ENCODE measurements at places on chromosomes 5 and 9.

DNA sequence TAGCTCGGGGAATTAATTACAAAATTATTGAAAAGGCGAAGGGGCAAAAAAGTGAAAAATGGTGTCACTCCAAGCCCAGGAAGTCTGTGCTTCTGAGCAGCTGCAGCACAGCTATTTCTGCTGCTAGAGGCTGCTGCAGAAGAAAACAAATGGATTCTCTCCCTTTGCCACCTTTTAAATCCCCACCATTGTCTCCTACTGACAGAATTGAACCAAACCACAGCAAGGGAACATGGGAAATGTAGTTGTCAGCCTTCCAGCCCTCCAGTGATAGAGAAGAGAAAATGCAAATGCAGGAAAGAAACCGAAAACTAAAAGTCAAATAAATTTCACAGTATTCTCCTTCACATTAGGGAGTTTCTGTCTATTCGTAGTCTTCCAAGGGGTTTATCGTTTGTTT is 33.4 kb upstream of the CDC42SE2 start:
- H3K4me1 ChIP-seq, result no peaks in the 10 kb centered on the region
- no peak overlapping the region for H3K4me3 ChIP-seq
- peaks cover 3% of the 10 kb centered on the region for H3K27me3 ChIP-seq

- H3K4me3 ChIP-seq, result no peak overlapping the region
- no peak overlapping the region for H3K27ac ChIP-seq
- H3K36me3 ChIP-seq, result no peaks in the 10 kb centered on the region
- H3K4me1 ChIP-seq, result no peaks in the 10 kb centered on the region
- DNase-seq, result no peak
- H3K27me3 ChIP-seq, result no peaks in the 10 kb centered on the region
Observed at GRCh38 chr5:18800293-18801025, 1166.2 kb downstream of the TAF11L14 start.

DNA sequence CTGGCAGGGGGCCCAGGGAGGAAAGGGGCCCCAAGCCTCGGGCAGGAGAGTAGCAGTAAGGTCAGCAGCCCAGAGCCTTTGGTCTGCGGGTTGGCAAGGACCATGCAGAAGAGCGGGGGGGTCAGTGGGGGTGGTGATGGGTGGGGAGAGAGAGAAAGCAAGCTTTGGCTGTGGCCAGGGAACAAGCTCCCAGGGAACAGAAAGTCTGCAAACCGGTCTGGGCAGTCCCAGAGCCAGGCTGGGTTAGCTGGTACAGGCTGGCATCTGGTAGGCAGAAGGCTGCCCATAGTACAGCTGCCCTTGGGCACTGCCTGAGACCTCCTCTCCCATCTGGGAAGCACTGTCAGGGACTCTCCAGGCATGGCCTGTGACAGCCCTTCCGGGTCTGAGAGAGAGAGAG is 10.5 kb upstream of the EPB41L4B start:
- no peaks in the 10 kb centered on the region for H3K36me3 ChIP-seq
- no peak overlapping the region for H3K27ac ChIP-seq
- H3K4me1 ChIP-seq, result peaks cover 11% of the 10 kb centered on the region
- no peak for DNase-seq
- H3K27me3 ChIP-seq, result peaks cover 18% of the 10 kb centered on the region

DNA sequence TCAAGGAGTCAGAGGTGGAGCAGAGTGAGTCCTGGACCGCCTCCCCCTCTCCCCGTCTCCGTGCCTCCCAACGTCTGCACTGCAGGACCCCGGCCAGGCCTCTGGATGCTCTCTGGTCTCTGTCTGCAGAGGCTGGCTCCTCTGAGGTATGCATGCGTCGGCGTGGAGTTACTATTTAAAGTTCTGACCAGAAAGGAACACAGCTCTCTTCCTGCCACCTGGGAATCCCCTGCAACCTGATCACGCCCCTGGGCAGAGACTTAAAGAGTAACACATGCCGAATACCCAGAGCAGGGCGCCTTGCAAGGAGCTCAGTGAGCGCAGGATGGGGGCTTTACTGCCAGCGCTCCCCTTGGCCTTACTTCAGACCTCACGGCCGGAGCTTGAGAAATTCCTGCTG is 16.0 kb downstream of the ANXA6 start:
- peaks cover 53% of the 10 kb centered on the region for H3K4me1 ChIP-seq
- H3K27ac ChIP-seq, result peak overlapping the region; percentile 74
- DNase-seq, result no peak
- H3K27me3 ChIP-seq, result no peaks in the 10 kb centered on the region
- peaks cover 61% of the 10 kb centered on the region for H3K36me3 ChIP-seq

- H3K4me1 ChIP-seq, result no peaks in the 10 kb centered on the region
- H3K27me3 ChIP-seq, result peaks cover 1% of the 10 kb centered on the region
- H3K27ac ChIP-seq, result no peak overlapping the region
- no peak overlapping the region for H3K4me3 ChIP-seq
- H3K36me3 ChIP-seq, result no peaks in the 10 kb centered on the region
- no peak for DNase-seq
Observed at GRCh38 chr5:113119246-113119924, 142.8 kb downstream of the DCP2 start.

GRCh38 chr9:16721972-16722371 is 148.5 kb downstream of the BNC2 start:
- H3K27ac ChIP-seq, result peak overlapping the region; percentile 70
- no peak for DNase-seq
- peak overlapping the region; percentile 75 for H3K4me3 ChIP-seq
- H3K36me3 ChIP-seq, result peaks cover 2% of the 10 kb centered on the region

GRCh38 chr5:32711681-32712480 is 760 bp downstream of the NPR3 start:
- peak overlapping the region; percentile 94 for H3K4me3 ChIP-seq
- H3K27me3 ChIP-seq, result peaks cover 4% of the 10 kb centered on the region
- peak overlapping the region; percentile 95 for H3K27ac ChIP-seq
- peak; percentile 48 for DNase-seq
- peaks cover under 1% of the 10 kb centered on the region for H3K36me3 ChIP-seq
- H3K4me1 ChIP-seq, result peaks cover 47% of the 10 kb centered on the region

DNA sequence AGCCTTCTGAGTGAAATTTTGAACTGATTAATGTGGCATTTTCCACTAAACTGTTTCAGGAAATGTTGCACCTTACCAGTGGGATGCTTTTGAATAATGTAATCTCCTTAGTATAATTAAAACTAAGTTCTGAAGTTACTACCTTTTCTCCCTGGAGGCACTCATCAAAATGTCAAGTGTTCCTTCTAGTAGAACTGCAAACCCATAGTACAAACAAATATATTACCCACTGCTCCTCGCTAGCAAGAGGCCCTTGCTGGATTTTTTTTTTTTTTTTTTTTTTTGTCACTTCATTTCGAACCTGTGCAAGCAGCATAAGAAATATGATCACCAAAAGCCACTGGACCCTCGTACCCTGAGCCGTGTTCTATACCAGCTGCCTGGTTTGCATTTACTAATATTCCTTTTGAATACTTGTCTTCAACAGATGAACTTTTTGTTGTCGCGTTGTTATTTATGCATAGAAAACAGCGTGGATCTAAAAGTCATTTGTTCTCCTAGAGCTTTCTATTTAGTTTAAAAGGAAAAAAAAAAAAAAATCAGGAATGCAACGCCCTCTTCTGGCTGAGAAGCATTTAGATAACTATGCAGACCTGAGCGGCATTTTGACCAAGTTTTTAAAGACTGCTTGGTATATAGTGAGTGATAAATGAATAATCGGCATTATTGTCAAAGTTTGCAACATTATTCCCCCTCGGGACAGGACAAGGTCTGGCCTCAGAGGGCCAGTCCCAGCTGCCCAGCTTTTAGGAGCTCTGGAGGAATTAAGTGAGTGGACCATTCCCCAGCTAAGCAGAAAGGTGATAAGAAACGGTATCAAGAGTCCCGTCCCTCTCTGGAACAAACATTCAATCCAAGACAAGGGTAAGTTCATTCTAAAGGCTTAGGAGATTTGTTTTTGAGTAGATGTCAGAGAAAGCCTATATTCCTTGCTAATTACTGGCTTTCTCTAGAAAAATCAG is 162.5 kb upstream of the KIF2A start:
- H3K36me3 ChIP-seq, result no peaks in the 10 kb centered on the region
- H3K4me3 ChIP-seq, result peak overlapping the region; percentile 50
- DNase-seq, result peak; percentile 1
- H3K27ac ChIP-seq, result no peak overlapping the region
- 0 out of 2 replicates have a peak, but pooled peaks cover 4% of the 10 kb centered on the region for H3K4me1 ChIP-seq

- H3K36me3 ChIP-seq, result no peaks in the 10 kb centered on the region
- H3K27ac ChIP-seq, result no peak overlapping the region
- H3K4me3 ChIP-seq, result no peak overlapping the region
- 0 out of 2 replicates have a peak, but pooled peaks cover 4% of the 10 kb centered on the region for H3K27me3 ChIP-seq
- DNase-seq, result no peak
Observed at GRCh38 chr9:81080900-81081299, 608.4 kb downstream of the TLE1 start.

DNA sequence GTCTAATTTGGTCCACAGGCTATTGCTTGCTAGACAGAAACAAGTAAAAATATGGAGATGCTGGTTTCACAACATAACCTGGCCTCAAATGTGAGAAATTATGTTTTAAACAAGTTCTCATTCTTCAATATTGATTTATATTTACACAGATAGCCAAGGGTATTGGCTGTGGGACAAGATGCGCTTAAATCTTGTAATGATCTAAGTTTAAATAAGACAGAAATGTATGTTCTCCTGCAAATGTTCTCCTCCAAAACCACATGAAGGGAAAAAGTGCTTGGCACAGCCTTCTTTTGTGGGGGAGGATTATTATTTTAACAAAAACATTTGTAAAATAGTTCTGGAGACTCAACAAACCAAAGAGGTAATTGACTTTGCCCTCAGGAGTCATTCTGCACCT is 356.0 kb downstream of the DMAC1 start:
- no peaks in the 10 kb centered on the region for H3K27me3 ChIP-seq
- no peak overlapping the region for H3K4me3 ChIP-seq
- DNase-seq, result no peak
- no peaks in the 10 kb centered on the region for H3K4me1 ChIP-seq
- H3K27ac ChIP-seq, result no peak overlapping the region

DNA sequence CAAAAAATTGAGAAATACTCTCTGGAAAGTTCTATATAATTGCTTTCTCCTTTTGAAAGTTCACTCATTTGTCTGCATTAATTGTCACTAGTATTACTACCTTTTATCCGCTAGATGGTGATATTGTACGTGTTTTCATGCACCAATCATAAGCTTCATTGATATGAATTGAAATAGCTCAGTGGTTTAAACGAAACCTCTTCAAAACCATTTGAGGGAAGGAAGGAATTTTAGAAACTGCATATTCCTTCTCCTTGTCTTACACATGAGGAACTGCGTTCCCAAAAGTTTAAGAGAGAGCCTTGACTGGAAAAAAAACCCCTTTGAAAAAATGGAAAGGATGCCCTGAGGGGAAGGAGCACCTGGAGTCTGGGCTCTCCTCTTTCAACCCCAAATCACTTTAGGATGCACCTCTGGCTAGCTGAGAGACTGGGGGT is 98.6 kb downstream of the YTHDC2 start:
- no peak overlapping the region for H3K4me3 ChIP-seq
- DNase-seq, result peak; percentile 25
- no peak overlapping the region for H3K27ac ChIP-seq
- peaks cover 7% of the 10 kb centered on the region for H3K27me3 ChIP-seq
- H3K4me1 ChIP-seq, result peaks cover 34% of the 10 kb centered on the region

- peaks cover 22% of the 10 kb centered on the region for H3K27me3 ChIP-seq
- no peak for DNase-seq
- no peak overlapping the region for H3K27ac ChIP-seq
- H3K4me1 ChIP-seq, result no peaks in the 10 kb centered on the region
Observed at GRCh38 chr9:135076143-135076875, 11.2 kb upstream of the OLFM1 start.

DNA sequence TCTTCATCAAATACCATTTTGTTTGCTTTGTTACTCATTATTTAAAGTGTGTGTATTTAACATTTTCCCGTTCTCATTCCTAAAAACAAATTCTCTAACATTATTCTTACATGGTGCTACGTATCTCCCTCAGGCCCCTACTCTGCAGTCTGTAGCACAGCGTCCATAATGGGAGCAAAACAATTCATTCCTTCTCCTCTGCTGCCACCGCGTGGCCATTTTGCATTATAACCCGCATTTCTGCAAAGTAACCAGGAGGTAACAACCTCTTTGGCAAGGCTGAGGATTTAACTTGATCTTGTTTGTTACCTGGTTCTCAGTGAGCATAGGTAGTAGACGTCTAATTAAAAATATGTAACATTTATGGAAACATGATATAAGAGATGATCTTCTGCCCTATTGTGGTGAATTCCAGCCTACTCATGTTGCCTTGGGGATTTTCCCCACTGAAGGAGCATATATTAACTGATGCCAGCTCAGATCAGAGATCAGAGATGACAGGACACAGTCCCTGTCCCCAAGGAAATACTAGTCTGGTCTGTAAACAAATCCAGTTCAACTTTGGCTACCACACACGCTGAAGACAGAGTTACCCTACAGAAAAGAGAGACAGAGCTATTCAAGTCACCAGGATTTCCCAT is 10.5 kb downstream of the OR1K1 start:
- H3K36me3 ChIP-seq, result peaks cover 6% of the 10 kb centered on the region
- peaks cover 2% of the 10 kb centered on the region for H3K27me3 ChIP-seq
- DNase-seq, result peak; percentile 60
- no peak overlapping the region for H3K27ac ChIP-seq

DNA sequence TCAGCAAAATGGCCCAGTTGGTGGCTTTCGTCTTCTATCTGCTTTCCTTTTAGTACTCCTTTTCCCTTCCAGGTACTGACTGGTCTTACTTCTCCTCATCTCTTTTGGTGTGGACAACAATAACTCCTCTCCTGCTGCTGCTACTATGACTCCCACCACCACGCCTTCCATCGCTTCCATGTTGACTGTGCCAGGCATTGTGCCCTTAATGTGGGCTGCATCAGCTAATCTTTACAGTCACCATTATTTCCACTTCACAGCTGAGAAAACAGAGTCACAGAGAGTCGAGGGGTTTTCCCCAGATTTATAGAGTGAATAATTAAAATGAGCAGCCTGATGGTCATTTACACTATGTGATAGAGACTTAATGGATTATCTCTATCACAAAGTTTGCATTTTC is 184.9 kb upstream of the IL12B start:
- H3K4me1 ChIP-seq, result peaks cover 35% of the 10 kb centered on the region
- H3K36me3 ChIP-seq, result no peaks in the 10 kb centered on the region
- H3K4me3 ChIP-seq, result no peak overlapping the region
- H3K27me3 ChIP-seq, result peaks cover 6% of the 10 kb centered on the region
- H3K27ac ChIP-seq, result no peak overlapping the region
- no peak for DNase-seq

DNA sequence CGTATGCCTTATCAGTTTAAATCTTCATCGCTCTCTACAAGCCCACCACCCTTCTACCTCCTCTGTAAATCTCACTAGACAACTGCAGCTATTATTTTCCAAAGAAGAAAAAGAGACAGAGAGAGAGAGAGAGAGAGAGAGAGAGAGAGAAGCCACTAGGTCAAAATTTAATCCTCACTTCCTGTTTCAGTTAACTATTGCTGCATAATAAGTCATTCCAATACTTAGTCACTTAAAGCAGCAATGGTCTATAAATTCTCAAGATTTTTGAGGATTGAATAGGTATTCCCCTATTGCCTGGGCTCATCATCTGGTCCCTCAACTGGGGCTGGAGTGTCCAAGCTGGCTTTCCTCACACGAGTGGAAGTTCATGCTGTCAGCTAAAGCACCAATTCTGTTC is 68.8 kb downstream of the ITGA1 start:
- DNase-seq, result peak; percentile 60
- H3K27ac ChIP-seq, result no peak overlapping the region
- H3K4me1 ChIP-seq, result peaks cover 25% of the 10 kb centered on the region
- H3K27me3 ChIP-seq, result no peaks in the 10 kb centered on the region
- H3K4me3 ChIP-seq, result no peak overlapping the region

GRCh38 chr5:37254581-37254980 is 5.4 kb upstream of the CPLANE1 start:
- H3K4me3 ChIP-seq, result no peak overlapping the region
- H3K27me3 ChIP-seq, result no peaks in the 10 kb centered on the region
- peaks cover 11% of the 10 kb centered on the region for H3K4me1 ChIP-seq
- H3K36me3 ChIP-seq, result peaks cover 14% of the 10 kb centered on the region
- no peak overlapping the region for H3K27ac ChIP-seq
- DNase-seq, result no peak

GRCh38 chr9:70746760-70747159 is 332.3 kb upstream of the KLF9 start:
- DNase-seq, result no peak
- H3K4me3 ChIP-seq, result no peak overlapping the region
- no peak overlapping the region for H3K27ac ChIP-seq
- H3K36me3 ChIP-seq, result no peaks in the 10 kb centered on the region
